SIG-M5 (cell line): ENCODE measurements at places on chromosomes 1 and 21.

- DNase-seq = no peak
Measured at GRCh38 chr21:45622416-45623097, 21.0 kb upstream of the PCBP3 start.

- DNase-seq = no peak
Measured at GRCh38 chr1:35546614-35547013, 10.6 kb downstream of the KIAA0319L start.

- DNase-seq = no peak
Measured at GRCh38 chr1:86154571-86155050, 2.0 kb downstream of the COL24A1 start.

DNA sequence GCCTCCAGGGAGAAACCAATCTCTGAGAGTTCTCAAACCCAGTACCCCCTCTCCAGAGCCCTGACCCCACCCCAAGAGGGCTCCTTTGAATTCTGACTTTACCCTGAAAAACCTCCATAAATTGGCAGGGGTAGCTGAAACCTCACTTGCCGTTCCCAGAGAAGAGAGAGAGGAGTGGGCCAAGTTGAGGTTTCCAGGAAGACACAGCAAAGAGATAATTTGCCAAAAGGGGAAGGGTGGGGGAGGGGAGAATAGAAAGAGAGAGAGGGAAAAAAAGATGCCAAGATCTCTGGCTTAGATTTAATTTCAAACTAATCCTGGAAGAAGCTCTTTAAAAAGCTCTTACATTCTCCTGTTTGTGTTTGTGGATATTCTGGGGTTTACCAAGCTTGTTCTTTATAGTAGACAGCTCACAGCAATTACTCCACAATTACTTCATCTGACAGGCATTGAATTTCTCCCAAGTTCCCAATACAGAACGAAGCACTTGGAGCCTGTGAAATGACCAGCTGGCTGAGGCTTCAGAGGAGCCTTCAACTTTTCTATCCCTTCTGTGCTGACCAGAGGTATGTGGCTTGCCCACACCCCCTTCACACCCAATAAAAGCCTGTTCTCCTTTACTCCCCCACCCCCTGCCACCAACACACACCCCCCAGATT lies 1.1 kb upstream of the GRHL3 start:
- no peak for DNase-seq

DNA sequence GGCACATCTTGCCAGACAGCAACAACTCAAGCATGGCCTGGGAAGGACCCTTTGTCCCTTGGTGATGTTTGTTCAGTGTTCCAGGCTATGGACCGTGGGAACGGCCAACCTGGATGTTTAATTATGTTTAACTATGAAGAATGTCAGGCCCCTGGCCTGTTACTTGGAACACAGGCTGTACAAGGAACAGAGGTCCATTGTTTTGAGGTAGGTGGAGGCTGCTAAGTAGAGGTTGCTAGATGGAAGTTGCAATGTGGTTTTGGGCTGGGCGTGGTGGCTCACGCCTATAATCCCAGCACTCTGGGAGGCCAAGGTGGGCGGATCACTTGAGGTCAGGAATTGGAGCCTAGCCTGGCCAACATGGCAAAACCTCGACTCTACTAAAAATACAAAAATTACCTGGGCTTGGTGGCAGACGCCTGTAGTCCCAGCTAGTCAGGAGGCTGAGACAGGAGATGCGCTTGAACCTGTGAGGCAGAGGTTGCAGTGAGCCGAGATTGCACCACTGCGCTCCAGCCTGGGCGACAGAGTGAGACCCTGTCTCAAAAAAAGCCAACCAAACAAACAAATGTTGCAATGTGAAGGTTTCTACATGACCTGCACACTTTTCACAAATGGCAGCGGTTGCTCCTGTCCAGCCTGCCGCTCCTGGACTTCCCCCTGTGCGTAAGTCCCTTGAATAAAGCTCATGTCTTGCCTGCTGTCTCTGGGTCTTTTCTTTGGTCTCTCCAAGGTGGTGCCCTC lies 2.5 kb upstream of the LEFTY1 start:
- no peak for DNase-seq
